ENCODE measurements at places on chromosomes 5 and 9.

- no peak for DNase-seq
These were observed 249.6 kb downstream of the PIK3R1 start for GRCh38 chr5:68465133-68465532.

- DNase-seq = no peak
These were observed 88.2 kb upstream of the ZNF618 start for GRCh38 chr9:113787871-113788270.

DNA sequence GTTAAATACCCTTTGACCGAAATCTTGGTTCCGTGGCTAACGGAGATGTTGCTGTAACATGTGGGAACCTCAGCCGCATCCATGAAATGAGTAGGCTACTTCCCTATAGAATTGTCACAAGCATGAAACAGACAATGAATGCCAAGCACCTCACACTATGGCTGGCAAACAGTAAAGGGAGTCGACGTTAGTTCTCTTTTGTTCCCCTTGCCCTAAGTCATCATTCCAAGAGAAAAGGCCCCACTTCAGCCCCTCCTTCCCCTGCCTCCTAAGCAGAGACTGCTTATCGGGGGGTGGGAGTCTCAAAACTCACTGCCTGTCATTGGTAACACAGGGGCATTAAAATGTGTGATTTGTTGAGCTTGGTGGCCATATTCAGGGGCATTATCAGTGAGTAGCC lies 159.6 kb downstream of the MAPKAP1 start:
- no peak for DNase-seq

DNA sequence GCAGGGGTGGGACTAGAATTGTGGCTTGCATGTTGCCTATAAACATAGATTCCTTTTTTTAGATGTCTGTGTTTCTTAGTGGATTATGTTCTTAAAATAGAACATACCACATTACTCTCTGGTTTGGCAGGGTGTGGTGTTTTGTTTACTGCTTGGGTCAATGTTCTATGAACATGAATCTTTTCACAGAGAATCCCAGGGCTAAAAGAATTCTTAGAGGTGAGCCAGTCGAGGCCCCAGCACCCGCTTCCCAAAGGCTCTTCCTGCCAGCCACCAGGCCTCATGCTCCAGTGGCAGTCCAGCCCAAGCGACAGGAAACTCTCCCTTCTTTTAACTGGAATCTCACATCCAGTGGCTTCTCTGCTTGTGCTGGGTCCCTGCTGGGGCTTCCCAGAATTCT lies 126.6 kb downstream of the C9orf152 start:
- no peak for DNase-seq

GRCh38 chr9:97386733-97387503 lies 25.0 kb upstream of the TDRD7 start:
- peak; percentile 71 for DNase-seq

All from T-helper 9 cell (primary cell).